Posterior vena cava (tissue), 2 donors: ENCODE measurements at places on chromosomes 1 and 21. TPM values are rescaled to one million over a fixed set of nuclear protein-coding genes. Genes with fewer than 3 reads are reported as not detected.
A peak's percentile ranks its signal among the peaks of the same experiment; 100 is the strongest.

DNA sequence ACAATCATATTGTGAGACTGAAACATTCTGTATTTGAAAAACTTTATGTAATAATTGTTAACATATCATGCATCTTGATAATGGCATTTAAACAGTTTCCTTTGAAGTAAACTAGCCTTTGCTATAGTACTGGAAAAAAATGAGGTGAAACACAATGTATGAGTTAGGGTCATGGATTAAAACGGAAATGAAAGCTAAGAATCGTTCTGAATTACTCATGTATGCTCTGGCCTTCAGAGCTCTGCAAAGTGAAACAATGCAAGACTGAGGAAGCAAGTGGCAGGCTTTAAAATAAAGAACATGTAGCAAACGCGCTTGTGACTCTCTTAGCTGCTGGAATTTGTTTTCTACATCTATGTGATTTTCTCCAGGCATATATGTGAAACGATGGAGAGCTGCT is 317.1 kb downstream of the DPYD start:
- DNase-seq = no peak

DNA sequence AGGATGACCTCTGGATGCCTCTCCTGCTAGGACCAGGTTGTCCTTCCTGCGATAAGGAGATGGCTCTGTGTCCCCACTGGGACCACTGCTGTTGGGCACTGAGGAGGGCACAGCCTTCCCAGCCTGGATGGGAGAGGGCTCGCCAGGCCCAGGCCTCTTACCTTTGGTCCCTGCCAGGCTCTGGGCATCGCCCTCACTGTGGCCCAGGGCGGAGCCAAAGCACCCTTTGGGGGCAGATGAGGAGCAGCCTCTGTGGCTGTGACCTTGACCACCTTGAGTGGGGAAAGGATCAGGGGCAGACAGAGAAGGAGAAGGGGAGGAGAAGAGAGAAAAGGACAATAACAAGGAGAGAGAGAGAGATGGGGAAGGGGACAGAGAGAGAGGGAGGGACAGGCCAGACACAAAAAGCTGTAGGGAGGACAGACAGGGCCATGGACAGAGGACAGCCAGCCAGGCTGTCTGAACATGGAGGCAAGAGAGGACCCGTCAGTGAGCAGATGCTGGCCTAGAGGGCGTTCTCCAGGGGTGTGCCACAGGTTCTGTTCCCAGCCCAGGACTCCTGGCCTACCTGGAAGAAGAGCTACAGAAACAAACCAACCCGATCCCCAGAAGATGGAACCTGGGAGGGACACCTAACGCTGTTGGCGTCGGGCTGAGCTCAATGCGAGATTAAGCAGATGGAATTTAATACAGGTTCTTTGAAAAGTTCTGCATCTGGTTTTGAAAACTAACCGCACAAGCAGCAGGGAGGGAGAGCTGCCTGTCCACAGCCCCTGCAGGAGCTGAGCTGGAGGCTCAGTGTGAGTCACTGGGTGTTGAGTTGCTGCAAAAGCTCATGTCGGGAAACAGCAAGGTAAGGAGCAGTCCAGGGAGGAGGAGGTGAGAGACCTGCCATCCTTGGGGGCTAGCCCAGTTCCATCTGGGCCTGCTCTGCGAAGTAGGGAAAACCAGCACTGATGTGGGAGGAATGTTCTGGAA is 262.1 kb downstream of the PTPRU start:
- DNase-seq = peak; percentile 59

GRCh38 chr21:25350056-25350455 is 257.2 kb downstream of the MRPL39 start:
- no peak for DNase-seq

DNA sequence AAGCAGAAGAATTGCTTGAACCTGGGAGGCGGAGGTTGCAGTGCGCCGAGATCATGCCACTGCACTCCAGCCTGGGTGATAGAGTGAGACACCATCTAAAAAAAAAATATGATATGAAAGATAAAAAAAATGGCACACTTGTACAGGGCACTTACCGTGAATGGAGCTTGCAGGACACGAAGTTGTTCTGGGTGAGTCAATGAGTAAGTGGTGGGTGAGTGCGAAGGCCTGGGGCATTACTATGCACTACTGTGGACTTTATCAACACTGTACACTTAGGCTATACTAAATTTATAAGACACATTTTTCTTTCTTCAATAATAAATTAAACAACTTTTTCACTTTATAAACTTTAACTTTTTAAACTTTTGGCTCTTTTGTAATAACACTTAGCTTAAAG is 37.0 kb downstream of the TNFRSF8 start:
- DNase-seq = peak; percentile 29

DNA sequence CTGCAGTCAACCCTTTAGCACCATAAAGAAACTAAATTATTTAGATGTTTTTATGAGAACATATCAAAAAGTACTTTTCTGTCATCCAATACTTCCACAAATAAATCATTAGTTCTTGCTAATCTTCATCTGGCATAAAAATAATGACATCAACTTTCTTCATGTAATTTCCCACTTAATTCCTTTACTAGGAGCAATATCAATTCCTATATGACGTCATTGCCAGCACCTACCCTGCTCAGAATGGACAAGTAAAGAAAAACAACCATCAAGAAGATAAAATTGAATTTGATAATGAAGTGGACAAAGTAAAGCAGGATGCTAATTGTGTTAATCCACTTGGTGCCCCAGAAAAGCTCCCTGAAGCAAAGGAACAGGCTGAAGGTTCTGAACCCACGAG is 116.9 kb downstream of the PTPRC start:
- DNase-seq = no peak

DNA sequence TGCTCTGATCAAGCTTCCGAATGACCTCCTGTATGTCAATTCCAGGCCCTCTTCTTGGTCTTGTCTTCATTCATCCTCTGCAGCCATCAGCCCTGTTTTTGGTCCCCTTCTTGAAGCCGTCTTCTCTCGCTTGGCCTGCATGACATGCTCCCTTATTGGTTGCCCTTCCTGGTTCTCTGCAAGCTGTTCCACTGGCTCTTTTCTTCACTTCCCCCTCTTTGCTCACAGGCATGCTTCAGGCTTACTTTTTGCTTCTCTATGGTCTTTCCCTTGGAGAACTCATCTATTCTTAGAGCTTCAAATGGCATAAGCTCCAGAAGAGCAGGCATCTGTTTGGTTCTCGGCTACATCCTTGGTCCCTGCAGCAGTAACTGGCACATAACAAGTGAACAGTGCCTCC is 38.8 kb downstream of the PDPN start:
- no peak for DNase-seq

GRCh38 chr1:47708658-47709018 is 270.8 kb downstream of the FOXD2 start:
- DNase-seq = peak; percentile 80

- DNase-seq = no peak
Observed at GRCh38 chr1:66446261-66447001, 87.5 kb upstream of the SGIP1 start.

Gene GBP1
- 36.0 TPM for total RNA-seq

Gene OR2L2
- 0.10 TPM for total RNA-seq
